ENCODE measurements at places on chromosomes 12 and 14.

GRCh38 chr12:119158402-119158801, 20.3 kb upstream of the HSPB8 start:
- no peak for DNase-seq

DNA sequence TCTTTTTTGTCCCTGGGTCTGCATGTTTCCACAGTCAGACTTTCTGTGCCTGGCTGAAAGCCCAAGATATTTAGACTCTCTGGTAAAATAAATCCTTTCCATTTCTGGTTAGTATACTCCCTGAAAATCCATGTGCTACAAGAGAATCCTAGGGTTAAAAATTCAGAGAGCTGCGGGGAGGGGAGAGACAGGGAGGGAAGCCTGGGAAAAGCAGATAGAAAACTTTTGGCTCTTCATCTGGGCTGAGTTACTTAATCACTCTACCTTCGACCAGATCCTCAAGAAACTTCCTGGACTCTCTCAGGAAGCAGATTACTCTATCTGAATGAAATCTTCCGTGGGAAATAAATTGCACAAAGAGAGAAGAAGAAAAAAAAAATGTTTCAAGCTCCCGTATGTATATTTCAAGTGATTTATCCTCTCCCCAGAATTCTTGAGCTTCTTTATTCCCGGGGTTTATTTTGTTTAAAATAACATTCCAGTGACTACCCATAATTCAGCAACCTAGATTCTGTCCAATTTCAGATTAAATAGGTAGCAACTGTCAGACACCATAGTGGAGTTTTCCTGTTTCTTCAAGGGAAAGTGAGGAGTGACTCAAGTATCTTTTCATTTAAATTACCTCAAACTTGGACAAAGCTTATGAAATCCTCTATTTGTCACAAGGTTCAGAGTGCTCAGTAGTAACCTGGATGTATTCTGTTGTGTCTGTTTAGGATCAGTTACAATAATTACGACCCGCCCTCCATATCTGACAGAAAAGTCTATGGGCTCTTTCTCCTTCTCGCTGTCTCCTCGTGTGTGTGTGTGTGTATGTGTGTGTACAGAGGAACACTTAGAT, 163.7 kb downstream of the MYRFL start:
- no peak for DNase-seq

DNA sequence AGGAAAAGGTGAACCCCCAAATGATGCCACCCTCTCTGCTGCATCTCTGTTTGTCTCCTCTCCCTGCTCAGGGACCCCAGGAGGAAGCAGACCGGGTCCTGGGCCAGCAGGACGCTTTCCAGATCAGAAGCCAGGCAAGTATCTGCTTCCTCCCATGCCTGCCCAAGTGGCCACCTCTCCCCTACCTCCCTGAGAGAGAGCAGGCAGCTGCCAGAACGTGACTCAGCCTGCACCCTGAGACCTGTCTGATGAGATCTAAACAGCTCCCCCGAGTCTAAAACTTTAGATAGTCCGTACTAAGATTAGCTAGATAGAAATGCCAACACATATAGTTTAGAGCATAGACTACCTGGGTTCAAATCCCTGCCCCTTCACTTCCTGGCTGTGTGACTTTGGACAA, 31.2 kb upstream of the OAS1 start:
- DNase-seq = no peak

- DNase-seq = no peak
Measured at GRCh38 chr12:57444744-57445143, 10.2 kb downstream of the INHBC start.
